ENCODE measurements at places on chromosomes 3 and 15.

GRCh38 chr3:171835116-171835515 is 8.0 kb upstream of the TMEM212 start:
- no peak for DNase-seq

DNA sequence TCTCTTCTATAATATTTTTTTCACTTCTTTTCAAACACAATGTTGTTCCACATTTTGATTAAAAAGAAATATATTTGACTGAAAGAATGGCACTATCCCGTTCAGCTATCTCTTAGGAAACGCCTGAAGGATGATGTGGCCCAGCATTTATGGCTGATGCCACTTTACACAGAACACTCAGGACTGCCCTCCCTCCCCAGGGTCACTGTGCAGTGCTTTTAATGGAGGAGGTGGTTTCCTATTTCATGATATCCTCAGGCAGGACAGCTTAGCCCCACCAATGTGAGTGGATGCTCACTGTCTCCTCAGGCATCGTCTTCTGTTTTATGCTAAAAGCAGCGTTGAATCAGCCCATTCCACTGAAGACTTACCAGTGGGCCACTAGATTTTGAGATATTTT is 135.9 kb downstream of the KCNAB1 start:
- no peak for DNase-seq

DNA sequence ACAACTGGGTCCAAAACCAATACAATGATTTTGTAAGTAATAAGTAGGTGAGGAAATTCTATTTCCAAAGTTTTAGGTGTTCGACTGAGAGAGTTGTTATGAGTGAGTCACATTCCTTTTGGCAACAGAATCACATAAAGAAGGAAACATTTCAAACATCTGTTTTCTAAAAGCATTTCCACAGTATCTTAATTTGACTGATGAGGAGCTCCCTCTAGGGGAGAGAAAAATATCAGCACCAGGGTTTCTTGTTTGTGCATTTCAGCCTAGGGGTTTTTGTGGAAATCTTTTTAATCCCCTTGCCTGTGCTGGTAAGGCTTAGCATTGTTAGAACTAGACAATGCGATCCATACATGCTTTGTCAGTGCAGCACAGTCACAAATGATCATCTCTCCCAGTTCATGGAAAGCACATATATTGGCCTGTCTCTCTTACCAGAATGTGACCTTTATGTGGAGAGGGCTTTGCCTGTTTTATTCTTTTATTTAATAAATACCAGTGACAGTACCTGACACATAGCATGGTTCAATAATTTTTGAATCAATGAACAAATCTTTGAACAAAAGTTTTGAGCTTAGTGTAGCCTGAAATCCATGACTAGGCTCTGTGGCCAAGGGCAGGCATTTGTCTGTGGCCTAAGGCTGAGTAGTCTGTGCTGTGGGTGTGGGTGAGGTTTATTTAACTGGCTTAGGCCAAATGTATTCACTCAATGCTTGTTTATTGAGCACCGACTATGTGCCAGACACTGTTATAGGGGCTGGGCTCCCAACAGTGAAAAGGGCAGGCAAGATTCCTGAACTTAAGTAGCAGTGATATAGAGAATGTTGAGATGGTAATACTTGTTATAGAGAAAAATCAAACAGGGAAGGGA is 21.1 kb upstream of the IQCF6 start:
- peak; percentile 27 for DNase-seq

- DNase-seq, result no peak
Observed at GRCh38 chr3:197197334-197197733, 101.1 kb downstream of the DLG1 start.

- peak; percentile 37 for DNase-seq
Observed at GRCh38 chr3:134423153-134423552, 48.9 kb upstream of the AMOTL2 start.

DNA sequence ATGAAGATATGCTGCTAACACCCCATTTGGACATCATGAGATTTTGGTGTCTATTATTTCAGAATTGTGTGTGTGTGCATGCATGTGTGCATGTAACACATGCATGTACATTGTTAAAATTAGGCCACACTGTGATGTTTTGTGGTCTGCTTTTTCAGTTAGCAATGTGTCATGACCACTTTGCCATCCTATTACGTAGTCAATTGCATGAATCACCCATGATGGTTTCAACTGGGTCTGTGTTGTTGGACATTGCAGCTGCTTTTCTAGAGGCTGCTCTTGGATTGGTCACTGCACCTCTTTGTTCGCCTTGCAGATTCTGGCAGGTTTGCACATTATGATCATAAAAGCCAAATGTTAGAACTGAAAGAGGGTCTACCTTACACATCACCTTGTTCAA is 101.0 kb upstream of the THBS1 start:
- DNase-seq, result no peak

DNA sequence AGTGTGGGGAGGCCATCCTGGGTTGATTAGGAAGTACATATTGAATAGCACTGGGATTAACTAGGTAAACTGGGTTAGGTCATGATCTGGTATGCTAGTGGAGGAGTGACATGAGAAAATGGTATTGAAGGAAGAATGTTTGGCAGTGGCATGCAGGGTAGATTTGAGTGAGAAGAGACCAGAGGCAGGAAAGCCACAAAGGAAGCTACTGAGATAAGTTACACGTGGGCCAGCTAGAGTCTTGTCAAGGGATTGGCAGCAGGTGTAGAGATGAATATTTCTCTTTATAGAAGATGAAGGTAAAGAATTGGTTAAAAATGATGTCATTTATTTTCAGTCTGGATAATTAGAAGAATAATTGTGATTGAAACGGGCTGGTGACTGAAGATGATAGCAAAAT is 91.0 kb upstream of the TPRG1 start:
- no peak for DNase-seq

DNA sequence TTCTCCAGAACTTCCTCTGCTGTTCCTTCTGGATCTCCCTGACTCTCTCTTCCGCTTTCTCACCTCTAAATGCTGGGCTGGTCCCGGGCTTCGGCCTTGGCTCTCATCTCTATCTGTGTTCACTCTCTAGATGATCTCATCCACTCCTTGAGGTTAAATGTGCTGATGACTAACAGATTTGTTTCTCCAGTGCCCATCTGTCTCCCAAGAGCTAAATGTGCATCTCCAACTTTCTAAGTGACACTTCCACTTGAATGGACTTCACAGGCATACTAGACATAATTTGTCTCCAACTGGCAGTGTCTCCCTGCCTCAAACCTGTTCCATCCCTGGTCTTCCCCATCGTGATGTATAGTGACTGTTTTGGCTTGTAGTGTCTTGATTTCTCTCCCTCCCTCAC is 95.3 kb downstream of the ITPR1 start:
- no peak for DNase-seq

DNA sequence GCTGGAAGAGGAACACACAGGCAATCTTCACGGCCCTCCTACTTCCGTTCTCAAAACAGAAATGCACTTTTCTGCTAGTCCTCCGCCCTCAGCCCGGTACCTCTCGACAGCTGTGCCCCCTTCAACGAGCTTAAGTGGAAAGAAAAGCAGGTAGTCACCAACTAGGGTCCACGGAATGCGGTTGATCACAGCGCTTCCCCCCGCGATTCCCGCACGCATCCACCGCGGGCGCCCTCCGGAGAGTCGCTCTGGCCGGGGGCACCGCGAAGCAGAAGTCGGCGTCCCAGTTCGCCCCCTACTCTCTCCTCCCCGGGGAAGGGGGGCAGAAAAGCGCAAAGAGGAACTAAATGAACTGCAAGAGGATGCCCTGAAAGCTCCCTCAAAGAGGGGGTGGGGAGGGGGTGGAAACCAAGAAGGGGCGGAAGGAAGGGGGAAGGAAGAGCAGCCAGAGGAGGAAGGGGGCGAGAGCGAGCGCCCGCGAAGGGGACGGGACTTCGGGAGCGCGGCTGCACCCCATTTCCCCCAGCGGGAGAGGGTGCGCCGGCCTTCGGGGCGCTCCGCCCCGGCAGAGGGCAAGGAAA is 738 bp downstream of the ACAP2 start:
- peak; percentile 46 for DNase-seq

- no peak for DNase-seq
Observed at GRCh38 chr15:78004222-78004727, 73.2 kb downstream of the TBC1D2B start.

DNA sequence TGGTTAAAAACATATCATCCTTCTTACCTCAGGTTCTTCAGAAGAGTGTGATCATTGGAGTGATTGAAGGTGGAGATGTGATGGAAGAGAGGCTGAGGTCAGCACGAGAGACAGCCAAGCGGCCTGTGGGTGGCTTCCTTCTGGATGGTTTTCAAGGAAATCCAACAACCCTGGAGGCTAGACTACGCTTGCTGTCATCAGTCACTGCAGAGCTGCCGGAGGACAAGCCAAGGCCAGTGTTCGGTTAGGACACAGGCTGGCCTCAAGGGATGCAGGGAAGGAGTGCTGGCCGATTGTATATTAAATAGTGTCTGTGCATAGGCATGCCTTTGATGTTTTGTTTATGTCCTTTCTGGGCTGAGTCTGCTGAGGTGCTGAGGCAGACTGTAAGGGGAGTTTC is 20.2 kb downstream of the QTRT2 start:
- DNase-seq, result no peak

- no peak for DNase-seq
Observed at GRCh38 chr3:186167646-186168395, 58.9 kb upstream of the ETV5 start.

GRCh38 chr3:134407239-134407625 is 33.0 kb upstream of the AMOTL2 start:
- DNase-seq, result no peak

- DNase-seq, result no peak
Observed at GRCh38 chr3:187327845-187328244, 36.3 kb upstream of the MASP1 start.

DNA sequence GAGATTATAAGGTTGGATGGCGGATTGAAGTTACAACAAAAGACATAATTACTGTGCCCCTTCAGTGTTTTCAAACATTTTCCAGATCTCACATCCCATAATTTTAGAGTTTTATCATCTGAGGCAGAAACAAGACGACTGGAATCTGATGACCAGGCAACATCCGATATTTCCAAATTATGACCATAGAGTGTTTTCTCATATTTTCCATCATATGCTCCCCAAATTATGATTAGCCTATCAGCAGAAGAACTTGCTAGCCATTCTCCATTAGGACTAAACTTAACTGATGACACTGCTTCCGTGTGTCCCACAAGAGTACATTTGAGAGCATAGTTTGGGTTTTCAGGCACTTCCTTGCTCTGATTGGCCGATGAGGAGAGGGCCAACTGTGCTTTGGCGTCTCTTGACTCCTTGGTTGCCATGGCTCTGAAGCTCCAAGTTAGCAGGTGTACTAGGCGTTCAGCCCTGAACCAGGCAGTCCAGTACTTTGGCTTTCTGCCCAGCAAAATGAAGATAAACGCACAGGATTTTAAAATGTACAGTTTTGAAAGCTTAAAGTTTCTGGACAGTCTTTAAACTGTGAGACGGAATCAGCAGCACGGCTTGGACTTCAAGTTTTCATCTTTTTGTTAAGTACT is 638 bp downstream of the WDR5B start:
- peak; percentile 18 for DNase-seq

- DNase-seq, result no peak
Observed at GRCh38 chr3:166291186-166291955, 454.1 kb upstream of the BCHE start.

GRCh38 chr3:94462931-94463330 is 400.1 kb downstream of the NSUN3 start:
- no peak for DNase-seq

- no peak for DNase-seq
Observed at GRCh38 chr3:171776411-171776810, 33.9 kb downstream of the PLD1 start.

Data from nephron progenitor cell (in vitro differentiated cells).